ENCODE measurements at places on chromosomes 5 and 9.

GRCh38 chr5:17794815-17795214, 160.6 kb downstream of the TAF11L14 start:
- DNase-seq: no peak

GRCh38 chr5:113202287-113202686, 225.7 kb downstream of the DCP2 start:
- no peak for DNase-seq

DNA sequence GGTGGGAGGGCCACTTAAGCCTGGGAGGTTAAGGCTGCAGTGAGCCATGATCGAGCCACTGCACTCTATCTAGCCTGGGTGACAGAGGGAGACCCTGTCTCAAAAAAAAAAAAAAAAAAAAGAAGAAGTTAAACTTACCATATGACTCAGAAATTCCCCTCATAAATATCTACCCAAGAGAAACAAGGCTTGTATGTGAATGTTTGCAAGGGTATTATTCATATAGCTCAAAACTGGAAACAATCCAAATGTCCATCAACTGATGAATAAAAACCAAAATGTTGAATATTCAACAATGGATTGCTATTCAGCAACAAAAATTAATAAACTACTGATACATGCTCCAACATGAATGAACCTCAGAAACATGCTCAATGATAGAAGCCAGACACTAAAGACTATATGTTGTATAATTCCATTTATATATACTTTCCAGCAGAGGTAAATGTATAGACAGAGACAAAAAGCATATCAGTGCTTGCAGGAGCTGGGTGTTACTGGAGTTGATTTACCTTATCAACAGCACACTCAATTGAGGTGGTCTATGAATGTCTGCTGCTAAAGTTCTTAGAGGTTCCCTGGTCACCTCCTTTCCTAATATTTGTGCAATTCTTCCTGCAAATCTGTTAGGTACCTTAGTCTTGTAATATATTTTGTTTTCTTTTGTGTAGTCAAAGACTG, 5.3 kb upstream of the SREK1 start:
- DNase-seq: no peak

DNA sequence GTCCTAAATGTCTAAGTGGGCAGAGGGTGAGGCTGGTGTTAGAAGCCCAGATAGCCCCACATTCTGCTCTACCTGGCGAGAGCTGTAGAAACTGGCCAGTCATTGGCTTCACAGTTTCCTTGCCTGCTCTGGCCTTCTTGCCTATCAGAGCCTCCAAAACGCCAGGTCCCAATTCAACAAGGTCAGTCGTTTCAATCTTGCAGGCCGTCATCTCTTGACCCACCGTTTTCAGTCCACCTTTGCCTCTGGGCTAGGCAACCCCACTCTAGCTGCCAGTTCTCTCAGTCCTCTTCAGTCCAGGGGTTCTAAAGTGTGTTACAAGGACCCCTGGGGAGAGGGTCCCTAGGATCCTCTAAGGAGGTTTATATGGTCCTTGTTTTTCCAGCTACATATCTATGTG, 20.0 kb upstream of the TIFAB start:
- DNase-seq: no peak

DNA sequence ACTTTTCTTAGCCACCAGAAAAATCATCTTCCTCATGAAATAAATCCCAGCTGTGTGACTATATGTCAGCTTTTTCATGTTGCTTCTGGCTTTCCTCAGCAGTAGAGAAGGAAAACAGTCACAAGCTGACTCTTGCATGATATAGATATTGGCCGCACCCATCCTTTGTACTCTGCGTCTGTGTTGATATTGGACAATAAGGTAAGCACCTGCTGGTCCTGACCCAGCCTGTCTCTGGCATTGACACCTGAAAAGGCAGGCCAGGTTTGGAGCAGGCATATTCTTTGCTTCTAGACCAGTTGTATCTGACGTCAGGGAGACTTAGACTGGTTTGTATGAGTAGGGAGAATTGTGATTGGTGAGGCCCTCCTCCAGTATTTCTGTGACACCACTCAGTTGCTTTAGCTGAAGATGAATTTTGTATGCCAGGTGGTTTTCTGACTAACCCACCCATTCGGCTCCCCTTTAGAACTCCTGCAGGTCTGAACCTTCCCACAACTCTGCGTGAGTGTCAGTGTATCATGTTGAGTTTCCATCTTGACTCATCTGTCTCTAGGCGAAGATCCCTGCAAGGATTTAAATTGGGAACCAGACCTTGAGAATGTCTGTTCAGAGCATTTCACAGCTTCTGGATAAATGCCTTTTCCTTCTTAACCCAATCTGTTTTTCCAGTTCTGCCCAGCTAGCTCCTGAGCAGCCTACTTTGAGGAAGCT, 151.2 kb upstream of the RUSC2 start:
- no peak for DNase-seq

DNA sequence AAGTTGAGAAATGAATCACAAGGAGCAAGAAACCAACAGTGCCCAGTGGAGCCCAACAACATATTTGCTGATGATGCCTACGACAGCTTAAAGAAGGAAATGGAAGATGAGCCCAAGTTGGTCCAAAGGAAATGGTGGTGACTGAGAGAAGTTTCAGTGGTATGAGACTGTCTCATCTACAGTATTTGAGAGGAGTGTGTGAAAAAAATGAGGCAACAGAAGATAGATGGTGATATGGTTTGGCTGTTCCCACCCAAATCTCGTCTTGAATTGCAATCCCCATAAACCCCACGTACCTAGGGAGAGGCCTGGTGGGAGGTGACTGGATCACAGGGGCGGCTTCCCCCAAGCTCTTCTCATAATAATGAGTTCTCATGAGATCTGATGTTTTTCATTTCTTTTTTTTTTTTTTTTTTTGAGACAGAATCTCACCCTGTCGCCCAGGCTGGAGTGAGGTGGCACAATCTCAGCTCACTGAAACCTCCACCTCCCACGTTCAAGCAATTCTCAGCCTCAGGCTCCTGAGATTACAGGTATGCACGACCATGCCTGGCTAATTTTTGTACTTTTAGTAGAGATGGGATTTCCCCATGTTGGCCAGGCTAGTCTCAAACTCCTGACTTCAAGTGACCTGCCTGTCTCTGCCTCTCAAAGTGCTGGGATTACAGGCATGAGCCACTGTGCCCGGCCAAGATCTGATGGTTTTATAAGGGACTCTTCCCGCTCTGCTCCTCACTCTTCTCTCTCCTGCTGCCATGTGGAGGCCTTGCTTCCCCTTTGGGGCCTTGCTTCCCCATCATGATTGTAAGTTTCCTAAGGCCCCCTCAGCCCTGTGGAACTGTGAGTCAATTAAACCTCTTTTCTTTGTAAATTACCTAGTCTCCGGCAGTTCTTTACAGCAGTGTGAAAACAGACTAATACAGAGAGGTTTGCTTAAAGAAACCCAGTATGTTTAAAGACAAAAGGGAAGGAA, 30.2 kb downstream of the EFCAB9 start:
- no peak for DNase-seq

GRCh38 chr9:133767625-133768024, 29.5 kb upstream of the SARDH start:
- DNase-seq: no peak

GRCh38 chr5:31825518-31826068, 186.7 kb downstream of the PDZD2 start:
- DNase-seq: no peak

DNA sequence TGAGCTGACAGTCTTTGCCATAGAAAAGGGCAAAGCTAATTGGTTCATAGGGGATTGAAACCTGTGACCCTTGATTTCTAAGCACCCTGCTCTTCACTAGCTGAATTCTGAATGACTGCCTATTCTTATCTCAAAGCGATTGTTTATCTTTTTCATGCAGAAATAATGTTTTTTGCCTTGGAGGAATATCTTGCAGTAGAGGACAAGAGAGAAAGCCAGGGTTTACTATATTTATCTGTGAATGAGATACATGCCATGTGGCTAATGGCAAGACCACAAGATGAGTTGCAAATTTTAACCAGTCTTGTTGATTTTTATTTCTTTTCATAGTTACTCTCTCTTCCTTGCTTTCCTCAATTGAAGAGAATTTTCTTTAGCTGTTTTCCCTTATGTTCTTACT, 185.0 kb downstream of the CNTLN start:
- DNase-seq: no peak

DNA sequence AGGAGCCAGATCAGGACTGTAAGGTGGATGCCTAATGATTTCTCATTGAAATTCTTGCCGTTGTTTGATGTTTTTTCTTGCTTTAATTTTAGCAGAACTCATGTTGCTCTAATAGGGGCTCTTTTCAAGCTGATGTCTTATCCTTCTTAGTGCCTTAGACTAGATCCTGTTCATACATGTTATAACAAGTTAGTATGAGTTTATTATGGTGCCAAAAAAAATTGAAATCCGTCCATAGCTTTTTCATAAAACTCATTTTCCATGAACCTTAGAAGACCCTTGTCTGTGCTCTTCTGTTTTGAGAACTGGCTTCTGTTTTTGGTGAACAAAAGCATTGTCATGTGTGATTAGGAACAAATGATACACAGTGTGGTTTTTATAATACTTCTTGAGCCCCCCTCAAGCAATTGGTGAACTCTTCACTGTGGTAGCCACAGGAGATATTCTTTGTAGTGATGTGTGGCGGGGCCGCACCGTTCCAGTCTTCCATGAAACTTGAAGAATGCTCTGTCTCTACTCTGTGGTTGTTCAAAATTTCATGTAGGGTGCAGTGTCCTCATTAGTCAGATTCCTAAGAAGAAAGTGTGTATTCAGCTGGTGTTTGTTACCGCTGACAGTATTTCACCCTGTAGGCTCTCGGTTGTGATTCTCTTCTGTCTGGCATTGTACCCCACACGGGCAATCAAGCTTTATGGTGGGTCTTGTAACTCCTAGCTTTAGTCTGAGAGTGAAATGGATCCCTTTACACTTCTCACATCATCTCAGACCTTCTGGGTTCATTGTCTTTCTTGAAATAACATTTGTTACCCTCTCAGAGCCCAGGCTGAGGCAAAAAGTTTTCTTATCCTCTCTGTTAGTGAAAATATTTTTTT, 10.7 kb downstream of the OTULIN start:
- DNase-seq: no peak

DNA sequence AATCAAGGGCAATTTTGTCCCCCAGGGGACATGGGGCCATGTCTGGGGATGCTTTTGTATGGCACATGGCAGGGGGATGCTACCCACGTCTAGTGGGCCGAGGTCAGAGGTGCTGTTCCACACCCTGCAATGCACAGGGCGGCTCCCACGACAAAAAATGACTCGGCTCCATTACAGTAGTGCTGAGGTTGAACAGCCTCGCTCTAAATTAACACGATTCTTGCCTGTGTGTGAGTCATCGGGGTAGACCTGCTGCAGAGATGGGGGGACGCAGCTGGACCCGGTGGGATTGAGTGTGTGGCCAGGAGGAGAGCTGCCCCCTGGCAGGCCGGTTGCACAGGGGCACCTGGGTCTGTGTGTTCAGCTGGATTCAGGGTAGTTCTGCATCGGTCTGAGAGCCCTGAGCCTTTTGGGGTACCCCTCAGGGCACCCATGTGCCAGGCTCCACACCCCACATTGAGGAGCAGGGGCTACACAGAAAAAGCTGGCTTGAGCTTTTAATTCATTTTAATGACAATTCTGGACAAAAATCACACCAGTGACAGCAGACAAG, 20.0 kb upstream of the COL5A1 start:
- no peak for DNase-seq

- no peak for DNase-seq
These were observed 2.2 kb downstream of the ZCCHC9 start for GRCh38 chr5:81303563-81303962.

DNA sequence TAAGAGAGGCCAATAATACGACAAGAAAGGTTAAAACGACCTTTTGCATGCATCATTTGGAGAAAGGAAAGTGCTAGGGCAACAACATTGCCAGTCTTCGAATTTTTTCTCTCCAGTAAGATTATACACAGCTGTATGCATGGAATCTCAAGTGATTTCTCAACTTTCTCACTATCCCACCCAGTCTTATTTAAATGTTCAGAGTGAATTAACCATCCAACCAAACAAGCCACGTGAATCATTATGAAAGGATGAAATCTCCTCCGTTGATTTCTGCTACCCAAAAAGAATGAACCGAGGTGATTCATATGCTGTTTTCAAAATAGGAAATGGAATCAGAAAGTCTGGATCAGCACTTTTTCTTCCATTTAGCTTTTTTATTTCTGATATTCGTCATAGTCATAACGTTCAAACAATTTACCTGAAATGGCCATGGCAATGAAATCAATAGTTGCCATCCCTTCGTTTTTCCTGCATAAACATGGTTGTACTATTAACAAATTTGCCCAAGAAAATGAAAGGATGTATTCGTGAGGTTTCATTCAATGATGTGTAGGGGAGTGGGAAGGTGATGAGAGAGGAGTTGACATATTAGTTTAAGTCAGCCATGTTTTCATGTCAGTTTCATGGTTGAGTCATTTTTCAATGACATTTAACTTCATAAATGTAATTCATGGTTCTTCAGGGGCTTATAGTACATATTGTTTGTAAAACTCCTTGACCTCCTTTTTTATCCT, 170.9 kb upstream of the WWC1 start:
- no peak for DNase-seq

DNA sequence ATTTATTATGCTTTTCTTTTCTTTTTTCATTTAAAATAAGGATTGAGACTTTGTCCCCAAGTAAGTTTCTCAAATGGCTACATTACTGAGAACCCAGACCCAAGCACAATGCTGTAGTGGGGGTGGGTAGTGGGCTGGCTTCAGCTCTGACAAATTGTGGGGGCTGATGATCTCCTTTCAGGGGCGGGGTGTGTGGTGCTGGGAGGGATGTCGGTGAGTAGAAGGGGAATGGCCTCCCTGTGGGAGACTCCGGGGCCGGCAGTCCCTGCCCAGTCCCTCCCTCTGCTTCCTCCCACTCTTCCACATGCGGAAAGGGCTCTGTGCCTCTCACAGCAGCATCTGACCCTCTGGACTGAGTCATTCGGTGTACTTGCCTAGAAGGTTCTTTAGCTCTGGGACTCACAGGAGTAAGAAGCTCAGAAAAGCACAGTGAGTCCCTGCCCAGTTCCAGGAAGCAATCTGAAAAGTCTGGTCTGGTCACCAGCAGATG, 14.3 kb downstream of the CD180 start:
- peak; percentile 74 for DNase-seq

- no peak for DNase-seq
These were observed 831 bp downstream of the ODF2 start for GRCh38 chr9:128456613-128457061.

DNA sequence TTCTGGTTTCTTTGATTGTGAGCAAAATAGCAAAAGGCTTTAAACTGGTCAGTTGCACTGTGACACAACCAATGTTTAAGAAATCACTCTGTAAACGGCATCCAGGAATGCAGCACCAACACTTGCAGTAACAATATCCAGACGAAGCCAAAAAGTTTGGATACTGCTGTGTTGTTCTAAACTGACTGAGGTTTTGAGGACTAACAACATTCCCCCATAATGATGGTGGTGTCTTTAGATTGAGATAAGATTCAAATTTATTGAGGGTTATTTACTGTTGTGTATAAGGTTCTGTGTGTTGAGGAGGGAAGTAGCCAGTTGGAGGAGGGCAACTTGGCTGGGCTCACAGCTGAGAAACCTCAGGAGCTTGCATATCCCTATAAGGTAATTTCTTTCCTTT, 353.6 kb downstream of the BNC2 start:
- DNase-seq: no peak

GRCh38 chr5:22964632-22965031, 111.5 kb upstream of the CDH12 start:
- no peak for DNase-seq

All from thoracic aorta (tissue), 2 donors.